ENCODE measurements at places on chromosomes 3 and 15.

- DNase-seq: no peak
Measured at GRCh38 chr3:68988740-68989139, 24.7 kb downstream of the EOGT start.

DNA sequence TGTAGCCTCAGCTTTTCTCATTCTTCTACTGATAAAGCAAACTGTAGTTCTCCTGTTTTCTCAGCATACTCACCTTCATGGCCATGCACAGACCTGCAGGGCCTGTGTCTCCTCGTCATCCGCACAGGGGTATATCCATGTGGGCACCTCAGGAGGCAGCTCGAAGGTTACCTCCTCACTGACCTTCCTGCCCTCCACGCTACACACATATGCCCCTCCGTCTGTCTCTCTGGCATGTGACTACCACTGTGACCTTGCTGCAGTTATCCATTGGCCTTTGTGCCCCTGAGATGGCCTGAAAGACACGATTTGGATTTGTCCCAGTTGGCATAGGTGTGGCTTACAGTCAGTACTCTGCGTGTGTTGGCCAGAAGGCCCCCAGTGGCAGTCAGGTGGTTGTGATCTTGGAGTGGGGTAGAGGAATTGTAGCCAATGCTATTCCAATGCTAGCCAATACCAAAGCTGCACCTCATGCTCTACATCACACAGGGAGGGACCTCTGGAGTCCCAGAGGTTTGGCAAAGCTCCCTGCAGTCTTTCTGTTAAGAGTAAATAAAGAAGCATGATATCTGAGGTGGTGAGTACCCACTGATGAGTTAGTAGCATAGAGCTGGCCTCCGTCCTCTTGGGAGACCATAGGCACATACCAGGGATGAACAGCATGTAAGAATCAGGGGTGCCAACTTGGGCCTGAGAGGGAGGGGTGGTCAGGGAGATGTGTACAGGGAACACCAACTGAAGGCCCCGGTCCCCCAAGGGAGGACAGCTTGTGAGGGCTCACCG, 143.4 kb downstream of the EEFSEC start:
- peak; percentile 61 for DNase-seq

DNA sequence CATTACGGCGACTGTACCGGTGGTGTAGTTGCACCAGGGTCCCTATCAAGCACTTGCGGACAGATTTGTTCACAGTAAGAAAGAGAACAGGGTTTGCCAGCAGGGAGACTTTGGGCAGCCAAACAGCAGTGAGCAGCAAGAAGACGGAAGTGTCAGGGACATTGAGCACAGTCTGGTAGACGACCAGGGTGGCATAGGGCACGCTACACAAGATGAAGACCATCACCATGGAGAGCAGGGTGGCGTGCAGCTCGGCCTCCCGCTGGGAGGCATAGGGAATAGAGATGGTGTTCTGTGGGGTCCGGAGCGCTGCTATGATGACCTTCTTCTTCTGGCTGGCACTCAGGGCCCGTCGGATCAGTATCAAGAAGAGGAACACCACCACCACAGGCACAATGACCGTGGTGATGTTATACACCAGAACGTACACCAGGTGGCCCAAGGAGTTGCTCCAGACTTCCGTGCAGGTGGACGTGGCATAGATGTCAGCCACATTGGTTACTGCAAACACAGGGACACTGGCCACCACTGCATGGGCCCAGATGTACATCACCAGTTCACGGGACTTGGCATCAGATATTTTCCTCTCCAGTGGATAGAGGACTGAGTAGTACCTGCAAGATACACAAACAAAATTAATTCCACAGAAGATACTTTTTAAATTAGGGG, 19.1 kb upstream of the FSIP1 start:
- DNase-seq: no peak

DNA sequence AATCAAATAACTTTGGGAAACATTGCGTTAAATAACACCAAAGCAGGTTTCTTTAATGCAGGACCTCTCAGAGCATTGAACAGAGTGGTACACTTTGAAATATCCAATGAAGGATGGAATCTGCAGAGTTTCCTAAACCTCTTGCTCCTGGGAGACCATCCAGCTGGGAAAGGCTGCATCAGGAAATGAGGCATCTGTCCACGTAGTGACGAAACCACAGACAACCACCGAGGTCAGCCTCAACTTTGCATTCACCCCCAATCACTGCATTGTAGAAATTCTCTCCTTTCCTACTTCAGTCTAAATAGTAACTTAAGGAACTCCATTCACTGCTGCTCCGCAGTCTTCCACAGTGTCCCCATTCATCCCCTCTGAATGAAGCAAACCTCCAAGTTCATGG, 41.5 kb upstream of the CDV3 start:
- peak; percentile 12 for DNase-seq

- DNase-seq: peak; percentile 93
Measured at GRCh38 chr15:101127506-101128076, 124.3 kb downstream of the CHSY1 start.

DNA sequence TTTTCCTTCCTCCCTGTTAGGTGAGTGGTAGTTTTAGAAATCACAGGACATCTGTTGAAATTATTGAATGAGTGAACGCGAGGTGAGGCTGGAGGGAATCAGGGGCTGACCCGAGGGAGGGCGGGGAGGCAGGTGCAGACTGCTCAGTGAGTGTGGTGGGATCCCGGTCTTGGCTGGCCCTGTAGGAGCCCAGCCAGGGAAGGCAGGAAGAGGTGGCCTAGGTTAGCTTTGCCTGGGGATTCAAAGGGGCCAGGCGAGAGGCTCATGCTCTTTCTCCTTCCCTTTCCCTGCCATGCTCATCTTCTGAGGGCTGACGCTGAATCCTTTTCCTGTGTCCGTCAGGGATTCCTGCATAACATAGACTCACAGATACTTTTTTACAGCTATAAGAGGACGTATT, 15.1 kb downstream of the CACNA1D start:
- no peak for DNase-seq

GRCh38 chr3:108489776-108490175, 20.6 kb downstream of the MYH15 start:
- no peak for DNase-seq

DNA sequence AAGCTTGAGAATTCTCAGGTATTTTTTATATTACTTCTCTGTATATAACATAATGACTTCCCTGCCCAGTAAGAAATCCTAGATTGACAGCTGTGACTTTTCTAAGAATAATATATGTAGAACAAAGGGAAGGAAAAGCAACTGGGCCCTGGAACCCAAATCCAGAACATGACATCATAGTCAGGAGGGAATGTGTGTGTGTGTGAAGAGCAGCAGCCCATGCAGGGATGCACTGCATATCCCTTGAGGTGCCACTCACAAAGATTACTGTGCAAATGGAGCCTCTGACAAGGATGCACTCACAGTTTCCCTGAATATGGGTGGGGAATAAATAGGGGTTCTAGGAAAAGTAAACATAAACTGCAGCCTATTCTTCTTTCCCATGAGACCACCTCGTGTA, 279.5 kb downstream of the NEK10 start:
- no peak for DNase-seq

DNA sequence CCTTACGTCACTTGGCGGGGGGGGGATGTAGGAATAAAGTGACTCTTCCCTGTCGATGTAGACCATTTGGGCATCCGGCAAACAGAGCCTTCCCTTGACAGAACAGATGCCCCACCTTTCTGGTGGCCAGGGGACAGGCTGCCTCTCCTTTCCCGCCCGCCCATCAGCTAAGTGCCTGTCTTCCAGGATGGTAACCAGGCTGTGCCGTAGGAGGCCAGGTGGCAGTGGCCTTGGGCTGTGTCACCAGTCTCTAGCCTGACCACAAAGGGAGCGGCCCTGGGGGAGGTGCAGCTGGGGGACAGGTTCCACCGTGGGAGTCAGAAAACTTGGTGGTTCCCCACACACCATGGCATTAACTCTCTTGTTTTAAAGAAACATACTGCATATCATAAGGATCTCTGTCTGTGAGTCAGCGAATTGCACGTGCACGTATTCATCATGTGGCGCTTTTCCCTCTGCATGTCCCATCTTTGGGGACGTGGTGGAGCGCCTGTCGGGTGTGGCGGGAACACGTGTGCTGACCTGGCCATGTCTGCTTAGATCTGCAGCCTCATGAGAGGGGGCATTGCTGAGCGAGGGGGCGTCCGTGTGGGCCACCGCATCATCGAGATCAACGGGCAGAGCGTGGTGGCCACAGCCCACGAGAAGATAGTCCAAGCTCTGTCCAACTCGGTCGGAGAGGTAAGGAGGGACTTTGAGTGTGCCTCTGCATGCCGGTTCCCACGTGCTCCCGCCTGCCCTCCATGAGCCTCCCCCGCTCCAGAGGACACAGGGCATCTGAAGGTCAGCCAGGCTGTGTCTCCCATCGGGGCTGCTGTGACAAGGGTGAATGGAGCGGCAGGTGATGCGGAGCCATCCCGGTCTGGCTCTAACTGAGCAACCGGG, 156.0 kb downstream of the NSMCE3 start:
- no peak for DNase-seq

- no peak for DNase-seq
Measured at GRCh38 chr3:28406241-28406640, 57.6 kb upstream of the AZI2 start.

- no peak for DNase-seq
Measured at GRCh38 chr3:12356175-12356574, 67.3 kb downstream of the PPARG start.

GRCh38 chr3:67384016-67384415, 270.4 kb downstream of the SUCLG2 start:
- DNase-seq: no peak

DNA sequence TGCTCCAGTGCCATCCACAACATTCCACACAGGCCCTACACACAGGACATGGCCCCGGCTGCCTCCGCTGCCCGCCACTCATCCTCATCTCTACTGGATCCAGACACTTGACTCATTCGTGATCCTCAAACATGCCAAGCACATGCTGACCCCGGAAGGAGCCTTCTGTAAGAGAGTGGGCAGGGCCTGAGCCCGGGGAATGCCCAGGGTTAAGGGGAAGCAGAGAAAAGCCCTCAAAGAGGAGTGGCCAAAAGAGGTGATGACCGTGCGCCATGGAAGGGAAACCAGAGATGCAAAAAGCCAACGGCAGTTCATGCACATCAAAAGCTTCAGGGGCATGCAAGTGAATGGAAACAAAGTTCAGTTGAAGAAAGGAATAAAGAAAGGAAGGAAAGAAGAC, 46.1 kb downstream of the RFTN1 start:
- DNase-seq: no peak

DNA sequence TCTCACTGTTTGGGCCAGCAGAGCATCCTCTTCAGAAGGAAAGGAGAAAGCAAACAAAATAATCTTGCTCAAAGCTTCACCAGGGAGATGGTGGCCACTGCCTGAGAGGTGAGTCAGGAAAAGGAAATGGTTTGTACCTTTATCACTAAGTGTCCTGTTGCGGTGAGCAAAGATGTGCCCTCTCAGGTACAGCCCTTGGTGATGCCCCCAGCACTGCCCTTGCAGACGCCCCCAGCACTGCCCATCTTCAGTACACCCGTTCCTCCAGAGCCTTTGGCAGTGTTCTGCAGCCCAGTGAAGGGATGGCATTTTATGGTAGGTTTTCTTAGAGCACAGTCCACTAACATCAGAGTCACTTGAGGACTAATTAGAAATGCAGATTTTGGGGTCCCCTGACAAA, 92.3 kb downstream of the ZNF621 start:
- no peak for DNase-seq

- DNase-seq: no peak
Measured at GRCh38 chr3:64983583-64984359, 296.0 kb upstream of the ADAMTS9 start.

GRCh38 chr3:151351648-151352047, 22.3 kb upstream of the P2RY13 start:
- no peak for DNase-seq

DNA sequence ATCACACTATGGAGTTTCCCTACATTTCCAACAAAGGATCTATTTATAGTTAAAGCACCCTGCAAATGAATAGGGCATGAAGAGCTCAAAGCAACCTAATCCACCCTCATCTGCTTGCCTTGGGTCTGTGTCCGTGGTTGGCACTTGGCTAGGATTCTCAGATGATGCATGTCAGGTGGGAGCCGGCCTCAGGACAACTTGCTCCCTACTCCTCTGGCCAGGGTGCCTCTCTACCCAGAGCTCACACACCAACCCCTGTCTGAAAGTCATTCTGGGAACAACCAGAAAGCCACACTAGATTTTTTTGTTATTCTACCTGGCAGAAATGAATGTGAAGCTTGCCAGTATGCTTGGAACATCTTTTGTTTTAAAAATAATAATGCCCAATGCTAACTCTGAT, 13.2 kb downstream of the ARHGEF3 start:
- DNase-seq: no peak

All from lower leg skin (tissue), 4 donors.